ENCODE measurements at places on chromosomes 5 and 9.

DNA sequence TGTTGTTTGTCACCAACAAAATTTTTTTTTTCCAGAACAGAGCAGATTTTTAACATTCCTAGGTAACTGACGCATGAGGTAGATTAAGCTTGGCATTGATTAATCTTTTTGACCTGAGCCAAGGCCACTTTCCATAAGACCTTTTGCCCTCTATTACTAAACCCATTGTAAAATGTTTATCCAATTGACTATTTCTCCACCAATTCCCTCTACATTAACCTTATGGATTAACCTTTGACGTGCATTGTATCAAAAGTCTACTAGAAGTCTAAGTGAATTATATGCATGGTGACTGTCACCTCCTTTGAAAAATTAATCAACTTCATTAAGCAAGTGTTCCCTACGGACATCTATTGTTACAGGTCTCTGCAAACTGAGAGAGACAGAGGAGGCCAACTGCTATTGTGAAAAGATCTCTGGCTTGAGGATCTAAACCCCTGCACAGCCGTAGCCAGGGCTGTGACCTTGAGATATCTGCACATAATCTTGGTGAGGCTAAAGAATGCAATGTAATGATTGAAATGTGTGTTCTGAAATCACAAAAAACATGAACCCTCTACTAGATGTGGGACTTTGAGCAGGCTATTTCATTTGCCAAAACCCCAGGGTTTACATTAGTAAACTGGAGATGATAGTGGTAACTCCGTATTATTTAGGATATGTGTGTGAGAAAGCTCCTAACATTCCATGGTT, 632.2 kb downstream of the TLR4 start:
- H3K4me3 ChIP-seq: no peak overlapping the region
- DNase-seq: no peak
- no peaks in the 10 kb centered on the region for H3K27me3 ChIP-seq
- no peaks in the 10 kb centered on the region for H3K36me3 ChIP-seq
- no peak overlapping the region for H3K27ac ChIP-seq
- H3K4me1 ChIP-seq: no peaks in the 10 kb centered on the region

DNA sequence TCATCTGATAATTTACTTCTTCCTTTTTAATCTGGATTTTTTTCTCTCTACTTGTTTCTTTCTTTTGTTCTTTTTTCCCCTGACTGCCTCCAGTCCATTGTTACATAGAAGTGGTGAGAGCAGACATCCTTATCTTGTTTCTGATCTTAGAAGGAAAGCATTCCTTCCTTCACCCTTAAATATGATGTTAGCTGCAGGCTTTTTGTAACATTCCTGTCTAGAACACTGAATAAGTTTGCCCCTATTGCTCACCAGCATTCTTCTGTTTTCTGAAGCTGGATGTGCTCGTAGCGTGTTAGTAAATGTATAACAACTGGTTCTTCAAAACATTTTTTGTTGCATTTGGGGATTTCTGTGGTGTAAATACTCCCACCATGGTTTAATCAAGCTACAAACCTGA, 136.7 kb upstream of the NFIL3 start:
- H3K36me3 ChIP-seq: no peaks in the 10 kb centered on the region
- H3K27me3 ChIP-seq: peaks cover 6% of the 10 kb centered on the region
- H3K27ac ChIP-seq: no peak overlapping the region
- DNase-seq: no peak
- H3K4me1 ChIP-seq: no peaks in the 10 kb centered on the region

DNA sequence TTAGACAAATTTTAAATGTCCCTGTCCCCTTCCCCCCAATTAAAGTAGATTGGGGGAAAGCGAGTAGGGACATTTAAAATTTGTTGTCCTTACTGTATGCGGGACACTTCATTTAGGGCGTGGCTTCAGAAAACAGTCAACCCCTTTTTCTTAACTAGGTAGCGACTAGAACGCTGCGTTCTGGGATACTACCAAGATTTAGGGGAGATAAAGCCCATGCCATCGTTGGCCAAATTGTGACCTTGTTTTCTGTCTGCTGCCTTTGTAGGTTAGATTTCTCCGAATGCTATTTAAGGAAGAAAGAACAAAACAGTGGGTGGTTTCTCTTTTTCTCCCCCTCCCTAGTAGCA, 1.2 kb downstream of the CKS2 start:
- H3K4me3 ChIP-seq: peak overlapping the region; percentile 60
- peaks cover 29% of the 10 kb centered on the region for H3K4me1 ChIP-seq
- no peaks in the 10 kb centered on the region for H3K27me3 ChIP-seq

DNA sequence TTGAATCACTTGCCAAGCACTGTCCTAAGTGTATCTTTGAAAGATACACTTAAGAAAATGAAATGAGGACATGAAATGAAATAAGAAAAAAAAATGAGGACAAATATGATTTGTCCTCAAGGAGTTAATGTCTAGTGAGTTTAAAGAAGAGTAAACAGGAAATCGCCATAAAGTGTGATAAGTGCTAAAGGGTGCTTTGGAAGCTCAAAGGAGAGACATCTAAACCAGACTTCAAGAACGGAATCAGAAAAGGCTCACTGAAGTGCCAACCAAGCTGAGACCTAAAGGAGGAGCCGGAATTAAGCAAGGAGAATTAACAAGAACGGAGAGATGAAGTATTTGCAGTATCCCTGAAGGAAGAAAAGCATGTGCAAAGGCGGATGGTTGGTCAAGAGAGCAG, 200.8 kb downstream of the CWC27 start:
- no peaks in the 10 kb centered on the region for H3K36me3 ChIP-seq
- no peak overlapping the region for H3K27ac ChIP-seq
- no peaks in the 10 kb centered on the region for H3K27me3 ChIP-seq

DNA sequence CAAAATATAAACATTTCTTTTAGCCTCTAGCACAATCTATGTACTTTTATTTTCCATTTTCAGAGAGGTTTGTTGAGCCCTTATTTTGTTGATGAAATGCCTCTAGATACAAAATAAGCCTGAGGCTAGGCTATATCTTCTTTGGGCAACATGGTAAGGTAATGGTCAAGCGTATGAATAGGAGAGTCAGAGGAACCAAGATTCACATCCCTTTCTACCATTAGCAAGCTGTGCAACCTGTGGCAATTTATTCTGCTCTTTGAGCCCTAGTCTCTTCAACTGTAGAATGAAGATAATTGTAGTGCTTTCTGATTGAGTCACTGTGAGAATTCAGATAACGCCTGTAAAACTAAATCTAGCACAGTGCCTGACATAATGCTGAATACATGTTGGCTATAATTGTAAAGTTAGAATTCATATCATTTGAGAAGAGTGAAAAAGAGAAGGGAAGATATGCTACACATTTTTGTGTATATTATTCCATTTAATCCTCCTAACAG, 412.5 kb downstream of the CCDC171 start:
- H3K27ac ChIP-seq: no peak overlapping the region
- no peaks in the 10 kb centered on the region for H3K4me1 ChIP-seq
- no peak for DNase-seq
- H3K4me3 ChIP-seq: no peak overlapping the region
- no peaks in the 10 kb centered on the region for H3K36me3 ChIP-seq

GRCh38 chr5:161778796-161779195, 69.1 kb upstream of the GABRA1 start:
- H3K27ac ChIP-seq: no peak overlapping the region
- H3K36me3 ChIP-seq: no peaks in the 10 kb centered on the region
- DNase-seq: no peak
- H3K4me3 ChIP-seq: no peak overlapping the region
- no peaks in the 10 kb centered on the region for H3K27me3 ChIP-seq
- H3K4me1 ChIP-seq: no peaks in the 10 kb centered on the region

DNA sequence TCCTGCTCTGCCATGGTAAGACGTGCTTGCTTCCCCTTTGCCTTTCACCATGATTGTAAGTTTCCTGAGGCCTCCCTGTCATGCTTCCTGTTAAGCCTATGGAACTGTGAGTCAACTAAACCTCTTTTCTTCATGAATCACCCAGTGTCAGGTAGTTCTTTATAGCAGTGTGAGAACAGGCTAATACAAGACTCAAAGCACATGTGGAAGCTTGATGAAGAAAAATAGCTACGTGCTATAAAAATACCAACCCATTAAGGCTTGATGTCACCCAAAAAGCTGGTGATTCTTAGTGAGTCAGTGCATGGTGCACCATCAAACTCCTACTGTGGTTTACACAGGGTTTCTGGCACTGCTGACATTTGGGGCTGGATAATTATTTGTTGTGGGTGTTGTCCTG, 332.2 kb downstream of the TMEM167A start:
- no peaks in the 10 kb centered on the region for H3K27me3 ChIP-seq
- no peak overlapping the region for H3K27ac ChIP-seq
- peaks cover 5% of the 10 kb centered on the region for H3K4me1 ChIP-seq
- no peaks in the 10 kb centered on the region for H3K36me3 ChIP-seq
- no peak for DNase-seq
- H3K4me3 ChIP-seq: no peak overlapping the region

DNA sequence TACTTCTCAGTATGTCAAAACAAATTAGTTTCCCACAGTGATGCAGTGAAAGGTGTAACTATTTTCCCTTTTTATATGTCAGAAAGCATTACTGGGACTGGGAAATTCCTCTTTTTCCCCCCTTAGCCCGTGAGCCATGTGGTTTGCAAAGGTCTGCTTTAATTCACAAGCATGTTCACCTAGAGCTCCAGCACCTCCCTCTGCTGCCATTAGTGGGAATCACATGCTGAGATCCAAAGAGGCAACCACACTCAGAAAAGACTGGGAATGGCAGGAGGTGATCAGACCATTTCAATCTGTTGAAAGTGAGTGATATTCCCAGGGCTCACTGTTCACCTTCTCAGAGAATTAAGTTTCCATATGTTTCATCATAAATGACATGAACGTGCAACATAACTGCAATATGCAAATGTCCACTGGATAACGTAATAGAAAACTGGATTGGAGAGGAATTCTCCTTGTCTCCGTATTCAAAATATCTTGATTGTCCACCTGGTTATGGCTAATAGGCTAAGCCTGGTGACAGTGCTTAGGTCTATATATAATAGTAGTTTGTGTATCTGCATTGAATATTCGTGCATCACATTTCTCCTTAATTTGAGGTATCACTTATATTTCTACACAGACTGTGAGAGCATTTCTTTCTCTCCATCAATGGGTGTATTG, 703.5 kb upstream of the WWC1 start:
- DNase-seq: no peak
- no peaks in the 10 kb centered on the region for H3K27me3 ChIP-seq
- H3K4me1 ChIP-seq: no peaks in the 10 kb centered on the region
- H3K36me3 ChIP-seq: no peaks in the 10 kb centered on the region
- no peak overlapping the region for H3K27ac ChIP-seq

- no peak for DNase-seq
- no peaks in the 10 kb centered on the region for H3K27me3 ChIP-seq
- no peak overlapping the region for H3K4me3 ChIP-seq
- no peaks in the 10 kb centered on the region for H3K4me1 ChIP-seq
- no peak overlapping the region for H3K27ac ChIP-seq
- no peaks in the 10 kb centered on the region for H3K36me3 ChIP-seq
Observed at GRCh38 chr9:108205276-108205675, 650.5 kb downstream of the ACTL7B start.

GRCh38 chr5:163548649-163549048, 43.2 kb downstream of the MAT2B start:
- H3K4me1 ChIP-seq: no peaks in the 10 kb centered on the region
- no peak overlapping the region for H3K4me3 ChIP-seq
- no peak for DNase-seq
- H3K36me3 ChIP-seq: no peaks in the 10 kb centered on the region
- H3K27me3 ChIP-seq: no peaks in the 10 kb centered on the region
- no peak overlapping the region for H3K27ac ChIP-seq

DNA sequence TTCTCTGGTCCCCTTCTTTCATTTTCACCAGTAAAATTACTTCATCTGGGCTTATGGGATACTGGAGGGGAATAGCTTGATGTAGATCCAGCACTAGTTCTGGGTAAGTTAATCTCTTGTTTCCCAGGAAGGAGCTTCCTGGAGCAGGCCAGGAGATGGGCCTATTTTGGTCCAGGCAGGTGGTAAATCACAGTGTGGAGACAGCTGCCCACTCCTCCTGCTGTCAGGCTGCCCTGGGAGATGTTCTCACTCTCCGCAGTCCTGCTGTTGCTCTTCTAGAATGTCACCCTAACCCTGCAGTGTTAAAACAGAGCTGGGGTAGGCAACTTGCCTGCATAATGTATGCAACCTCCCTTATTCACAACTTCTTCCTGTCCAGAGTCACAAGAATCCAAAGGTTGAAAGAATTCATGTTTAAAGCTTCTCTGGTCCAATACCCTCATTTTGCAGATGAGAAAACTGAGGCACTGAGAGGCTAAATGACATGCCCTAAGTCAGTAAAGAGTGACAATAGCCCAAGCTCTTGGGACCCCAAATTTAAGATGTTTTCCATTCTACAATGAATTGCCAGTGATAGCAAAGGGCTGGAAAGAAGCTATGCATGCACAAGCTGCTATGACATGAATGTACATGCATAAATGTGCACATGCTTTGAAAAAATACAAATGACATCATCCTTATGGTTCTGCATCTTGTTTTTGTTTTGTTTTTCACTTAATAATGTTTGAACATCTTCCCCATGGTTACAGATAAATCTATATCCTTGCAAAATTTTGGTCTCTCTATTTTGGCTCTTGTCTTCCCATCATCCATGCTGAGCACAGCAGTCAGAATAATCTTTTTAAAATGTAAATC, 71.8 kb upstream of the ADRA1B start:
- H3K27me3 ChIP-seq: no peaks in the 10 kb centered on the region
- no peaks in the 10 kb centered on the region for H3K36me3 ChIP-seq
- no peak overlapping the region for H3K27ac ChIP-seq
- no peak for DNase-seq
- H3K4me3 ChIP-seq: no peak overlapping the region

GRCh38 chr5:32223972-32224609, 50.0 kb upstream of the GOLPH3 start:
- DNase-seq: no peak
- H3K4me1 ChIP-seq: peaks cover 5% of the 10 kb centered on the region
- H3K27me3 ChIP-seq: no peaks in the 10 kb centered on the region
- H3K27ac ChIP-seq: peak overlapping the region; percentile 65
- peaks cover 4% of the 10 kb centered on the region for H3K36me3 ChIP-seq
- H3K4me3 ChIP-seq: no peak overlapping the region

DNA sequence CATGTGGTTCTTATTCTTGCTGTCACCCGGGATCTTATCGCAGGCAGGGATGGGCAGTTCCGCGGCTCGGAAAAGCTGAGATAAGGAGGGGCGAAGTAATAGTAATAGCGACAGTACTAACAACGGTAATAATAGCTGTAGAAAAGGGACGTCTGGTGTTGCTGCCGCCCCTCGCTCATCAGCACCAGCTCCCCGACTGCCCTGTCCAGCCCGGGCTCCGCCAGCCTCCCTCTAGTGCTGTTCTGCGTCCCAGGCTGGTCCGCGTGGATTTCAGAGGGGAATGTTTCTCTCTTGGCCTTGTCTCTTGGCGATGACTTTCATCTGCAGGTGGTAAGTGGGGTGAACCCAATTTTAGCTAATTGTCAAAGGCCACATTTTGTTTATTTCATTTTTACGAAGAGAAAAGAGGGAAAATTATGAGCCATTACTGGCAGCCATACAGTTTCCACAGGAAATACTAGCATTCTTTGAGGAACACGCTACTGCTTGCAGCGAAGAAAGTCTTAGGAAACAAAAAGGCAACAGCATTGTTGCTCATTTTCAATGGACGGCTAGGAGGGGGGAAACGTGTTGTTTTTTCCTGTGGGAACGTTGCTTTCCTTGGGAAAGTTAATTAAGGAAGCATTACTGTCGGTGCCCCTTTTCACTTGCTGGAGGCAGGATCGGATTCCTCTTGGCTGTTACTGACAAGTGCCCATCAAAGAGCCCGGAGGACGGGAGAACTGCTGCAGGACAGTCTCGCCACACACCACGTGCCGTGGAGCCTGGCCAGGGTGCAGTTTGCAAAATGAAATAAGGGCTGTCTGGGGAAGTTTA, 762 bp downstream of the SNCAIP start:
- no peaks in the 10 kb centered on the region for H3K36me3 ChIP-seq
- peaks cover 42% of the 10 kb centered on the region for H3K27me3 ChIP-seq
- H3K4me3 ChIP-seq: peak overlapping the region; percentile 58
